Endothelial cell (in vitro differentiated cells): ENCODE measurements at places on chromosomes 5 and 9. TPM values are rescaled to one million over a fixed set of nuclear protein-coding genes. Genes with fewer than 3 reads are reported as not detected.
A peak's percentile ranks its signal among the peaks of the same experiment; 100 is the strongest.

DNA sequence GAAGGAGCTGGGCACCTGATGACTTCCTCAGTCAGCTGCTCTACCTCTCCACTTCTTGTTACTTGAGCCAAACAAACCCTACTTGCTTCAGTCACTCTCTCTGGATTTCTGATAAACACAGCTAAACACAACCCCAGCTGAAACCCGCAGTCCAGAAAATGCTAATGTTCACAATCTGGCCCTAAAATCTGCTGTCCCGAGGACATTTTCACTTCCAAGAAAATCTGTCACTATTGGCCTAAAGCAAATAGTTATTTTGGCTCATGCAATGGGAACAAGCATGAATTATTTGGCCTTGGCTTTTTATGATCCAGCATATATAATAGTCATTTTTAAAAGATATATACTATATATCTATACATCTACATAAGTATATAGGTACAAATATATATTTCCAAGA is 19.1 kb downstream of the FAM81B start:
- DNase-seq = no peak

DNA sequence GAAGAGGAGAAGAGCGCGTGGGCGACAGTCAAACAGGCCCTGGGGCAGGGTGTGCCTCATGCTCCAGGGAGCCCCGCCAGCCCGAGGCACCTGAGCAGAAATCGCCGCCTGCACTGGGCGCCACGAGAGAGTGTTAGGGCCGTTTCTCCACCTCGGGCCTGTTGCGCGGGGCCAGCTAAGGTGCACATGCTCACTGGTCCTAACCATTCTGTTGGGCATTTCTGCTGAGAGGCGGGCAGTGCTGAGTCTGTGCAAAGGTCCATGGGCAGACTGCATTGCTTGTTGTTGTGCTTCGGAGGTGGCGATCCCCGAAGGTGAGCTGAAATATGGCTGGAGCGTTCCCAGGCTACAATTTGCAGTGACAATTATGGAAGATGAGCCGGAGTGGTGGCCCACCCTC is 367.8 kb upstream of the SPATA31A5 start:
- DNase-seq = no peak

DNA sequence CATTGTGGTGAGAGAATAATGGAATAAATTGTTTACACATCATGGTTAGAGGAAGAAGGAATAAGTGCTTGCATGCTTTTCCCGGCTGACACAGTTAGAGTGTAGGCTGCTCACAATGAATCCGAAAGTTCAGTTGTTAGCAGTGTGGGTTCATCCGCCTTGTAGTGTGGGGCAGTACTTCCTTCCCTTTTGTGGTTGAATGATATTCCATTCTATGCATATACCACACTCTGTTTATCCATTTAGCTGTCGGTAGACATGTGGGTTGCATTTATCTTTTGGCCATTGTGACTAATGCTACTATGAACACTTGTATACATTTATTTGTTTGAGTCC is 84.0 kb downstream of the COL5A1 start:
- no peak for DNase-seq

- DNase-seq = no peak
These were observed 72.5 kb downstream of the ACER2 start for GRCh38 chr9:19481121-19481870.

GRCh38 chr9:3793971-3794383 is 268.2 kb upstream of the RFX3 start:
- peak; percentile 37 for DNase-seq

DNA sequence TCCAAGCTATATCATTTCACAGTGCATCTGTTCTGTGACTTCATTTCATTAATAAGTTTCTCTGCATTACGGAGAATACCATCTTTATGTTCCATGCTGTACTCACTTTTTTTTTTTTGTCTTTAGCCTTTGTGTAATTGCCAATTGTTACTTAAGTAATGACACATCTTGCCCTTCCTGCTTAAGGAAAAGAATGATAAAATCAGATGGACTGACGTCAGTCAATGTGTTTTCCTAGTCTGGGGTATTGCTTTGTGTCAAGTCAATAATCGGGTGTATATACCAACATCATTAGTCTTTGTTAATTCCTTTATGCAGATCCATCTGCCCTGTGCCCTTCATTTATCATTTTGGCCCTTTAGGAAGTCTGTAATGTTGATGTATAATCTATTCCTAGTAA is 133.5 kb downstream of the CD180 start:
- DNase-seq = no peak

DNA sequence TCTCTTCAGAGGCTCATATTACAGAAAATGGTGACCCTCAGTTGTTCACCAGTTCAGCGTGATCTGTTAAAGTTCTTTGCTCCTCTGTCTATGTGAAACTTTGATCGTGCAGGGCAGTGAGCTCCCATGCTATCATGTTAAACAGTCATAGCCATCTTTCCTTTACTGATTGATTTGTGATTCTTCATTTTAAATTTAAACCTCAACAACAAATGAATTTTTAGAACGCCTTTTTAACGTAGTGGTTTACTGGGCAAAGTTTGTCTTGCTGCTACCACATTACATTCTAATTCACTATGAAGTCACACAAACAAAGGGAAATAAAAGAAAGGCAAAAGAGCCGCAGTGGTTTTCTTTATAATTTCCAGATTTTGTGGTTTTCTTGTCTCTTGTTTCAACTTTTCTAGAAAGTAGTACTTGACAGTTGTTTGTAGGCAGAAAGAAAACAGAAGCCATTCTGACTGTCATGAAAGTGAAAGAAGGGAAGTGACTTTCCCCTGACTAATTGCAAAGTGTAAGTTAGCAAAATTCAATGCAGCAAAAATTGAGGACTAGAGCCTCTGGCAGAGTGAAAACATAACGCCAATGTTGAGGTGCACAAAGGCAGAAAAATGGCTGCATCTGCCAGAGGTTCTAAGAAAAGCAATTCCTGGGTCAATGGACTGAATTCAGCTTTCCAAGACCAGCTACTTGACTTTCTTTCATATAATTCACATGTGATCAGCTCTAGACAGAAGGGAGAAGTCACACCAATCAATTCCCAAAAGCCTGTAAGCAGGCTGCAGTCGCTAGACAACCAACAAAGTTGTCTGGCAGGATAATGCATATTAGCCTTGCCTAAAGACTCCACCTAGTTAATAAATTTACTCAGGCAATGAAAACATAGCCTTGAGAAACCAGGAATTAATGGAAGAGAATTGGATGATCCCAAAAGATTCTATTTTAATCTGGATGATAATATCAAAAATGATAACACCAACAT is 7.1 kb upstream of the IFNA6 start:
- no peak for DNase-seq

- no peak for DNase-seq
These were observed 123.0 kb downstream of the ADAMTSL1 start for GRCh38 chr9:18596920-18597319.

- DNase-seq = no peak
These were observed 119.5 kb upstream of the PCA3 start for GRCh38 chr9:76644647-76645250.

DNA sequence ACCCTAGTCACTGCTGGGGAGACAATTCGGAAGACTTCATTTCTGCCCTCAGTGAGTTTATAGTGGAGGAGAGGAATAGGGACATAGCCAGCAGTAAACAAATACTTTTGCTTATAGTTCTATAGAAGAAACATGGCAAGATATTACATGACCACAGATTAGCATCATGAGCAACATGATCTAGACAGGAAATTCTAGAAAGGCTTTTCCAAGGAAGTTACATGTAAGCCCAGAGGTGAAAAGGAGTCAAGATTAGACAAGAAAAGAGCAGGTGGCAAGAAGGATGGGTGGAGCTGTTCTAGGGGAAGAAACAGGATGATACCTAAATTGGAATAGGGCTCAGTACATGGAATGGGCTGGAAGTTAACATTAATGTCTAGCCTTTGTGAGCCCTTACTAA is 82.8 kb upstream of the MYO10 start:
- DNase-seq = no peak

GRCh38 chr5:1096838-1097237 is 15.0 kb downstream of the SLC12A7 start:
- no peak for DNase-seq

DNA sequence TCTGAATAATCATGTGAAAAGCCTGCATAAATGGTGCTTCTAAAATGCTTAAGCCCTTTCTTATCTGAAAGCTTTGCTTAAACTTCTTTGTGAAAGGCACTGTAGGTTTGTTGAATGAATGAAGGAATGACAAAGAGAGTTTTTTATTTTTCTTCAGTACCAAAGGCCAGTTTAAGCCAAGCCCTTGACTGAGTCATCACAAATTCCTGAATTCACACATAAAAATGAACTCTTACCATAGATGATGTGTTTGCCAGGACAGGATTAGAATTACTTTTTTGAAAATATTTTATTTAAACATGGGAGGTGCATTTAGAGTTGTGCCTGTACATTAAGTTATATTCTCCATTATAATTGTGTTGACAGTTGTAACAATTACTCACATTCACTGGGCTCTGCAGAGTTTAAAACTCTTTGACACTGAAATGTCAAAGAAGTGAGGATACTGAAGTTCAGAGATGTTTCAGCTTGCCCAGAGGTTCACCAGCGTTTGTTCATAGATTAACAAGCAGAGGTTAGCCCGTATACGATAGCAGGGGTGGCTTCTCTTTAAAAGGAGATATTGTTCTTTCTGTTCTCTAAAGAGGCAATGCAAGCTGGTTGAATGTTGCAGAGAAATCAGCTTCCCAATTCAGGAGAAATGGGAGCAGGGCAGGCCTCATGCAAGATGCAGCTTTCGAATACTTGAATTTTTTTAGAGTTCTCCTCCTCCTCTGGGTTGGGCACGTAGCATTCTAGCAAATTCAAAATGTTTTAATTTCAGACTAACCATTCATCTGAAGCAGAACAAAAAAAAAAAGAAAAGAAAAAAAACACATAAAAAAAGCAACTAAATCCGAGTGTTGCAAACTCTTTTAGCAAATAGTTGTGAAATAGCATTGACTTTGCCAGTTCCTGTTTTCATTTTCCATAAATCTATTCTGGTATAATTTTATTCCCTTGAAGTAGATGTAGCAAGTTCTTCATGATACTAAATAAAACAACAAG is 358.7 kb upstream of the KLF4 start:
- no peak for DNase-seq

DNA sequence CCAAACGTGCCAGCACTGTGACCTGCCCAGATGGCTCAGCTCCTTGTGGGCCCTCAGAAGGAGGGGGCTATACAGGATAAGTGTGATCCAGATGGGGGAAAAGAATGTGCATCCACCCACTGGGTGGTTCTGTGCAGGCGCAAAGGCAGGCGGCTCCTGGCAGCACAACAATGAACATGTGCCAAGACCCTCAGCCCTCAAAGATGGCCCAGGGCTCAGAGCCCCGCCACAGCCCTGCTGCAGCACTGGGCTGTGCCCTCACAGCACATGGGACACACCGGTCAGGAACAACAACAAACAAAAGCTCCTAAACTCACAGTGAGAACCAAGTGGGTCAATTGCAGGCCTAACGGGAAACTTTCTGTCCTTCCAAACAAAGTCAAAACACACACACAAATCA is 4.7 kb downstream of the SEMA4D start:
- DNase-seq = no peak

DNA sequence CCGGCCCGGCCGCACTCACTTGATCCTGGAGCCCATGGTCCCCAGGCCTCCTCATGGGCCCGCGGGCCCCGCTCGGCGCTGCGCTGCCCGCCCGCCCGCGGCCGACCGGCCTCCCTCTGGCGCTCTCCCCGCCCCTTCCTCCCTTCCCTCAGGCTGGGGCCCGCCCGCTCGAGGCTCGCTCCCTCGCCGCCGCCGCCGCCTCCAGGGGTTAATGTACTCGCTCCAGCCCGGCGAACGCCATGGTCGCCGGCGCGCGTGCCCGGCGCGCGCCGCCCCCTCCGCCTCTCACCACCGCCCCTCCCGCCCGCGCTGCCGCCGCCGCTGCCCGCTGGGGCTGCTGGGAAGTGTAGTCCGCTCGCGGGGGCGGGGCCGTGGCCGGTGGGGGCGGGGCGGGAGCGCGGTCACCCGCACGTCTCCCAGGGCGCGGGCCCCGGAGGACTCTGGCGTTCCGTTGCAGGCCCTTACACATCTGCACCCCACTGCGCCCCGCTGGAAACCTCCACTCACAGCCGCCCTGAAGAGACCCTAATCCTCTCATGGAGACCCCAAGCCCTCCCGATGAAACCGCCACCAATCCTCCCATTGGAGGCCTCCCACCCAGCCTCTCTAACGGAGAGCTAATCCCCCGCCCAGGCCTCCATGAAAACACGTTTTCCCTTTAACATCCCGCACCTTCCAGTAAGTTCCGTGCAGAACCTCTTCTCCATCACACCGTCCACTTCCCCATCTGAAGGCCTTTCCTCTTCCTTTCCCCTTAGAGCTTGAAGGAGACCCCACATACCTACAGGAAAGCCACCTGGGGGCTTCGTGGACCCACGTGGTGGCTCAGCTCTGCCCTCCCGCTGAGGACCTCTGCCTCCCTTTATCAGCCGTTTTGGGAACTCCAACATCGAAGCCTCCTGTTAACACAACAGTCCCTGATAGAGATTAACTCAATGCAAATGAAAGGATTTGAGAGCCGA is at the start of gene DENND1A:
Gene DENND1A (minus strand): TSS at position 257 of the 962 bp plus-strand sequence. CDS start 221 bp downstream, at position 36.
- DNase-seq = peak; percentile 97

- DNase-seq = peak; percentile 24
These were observed 232.6 kb downstream of the EPB41L4A start for GRCh38 chr5:112186401-112186990.

DNA sequence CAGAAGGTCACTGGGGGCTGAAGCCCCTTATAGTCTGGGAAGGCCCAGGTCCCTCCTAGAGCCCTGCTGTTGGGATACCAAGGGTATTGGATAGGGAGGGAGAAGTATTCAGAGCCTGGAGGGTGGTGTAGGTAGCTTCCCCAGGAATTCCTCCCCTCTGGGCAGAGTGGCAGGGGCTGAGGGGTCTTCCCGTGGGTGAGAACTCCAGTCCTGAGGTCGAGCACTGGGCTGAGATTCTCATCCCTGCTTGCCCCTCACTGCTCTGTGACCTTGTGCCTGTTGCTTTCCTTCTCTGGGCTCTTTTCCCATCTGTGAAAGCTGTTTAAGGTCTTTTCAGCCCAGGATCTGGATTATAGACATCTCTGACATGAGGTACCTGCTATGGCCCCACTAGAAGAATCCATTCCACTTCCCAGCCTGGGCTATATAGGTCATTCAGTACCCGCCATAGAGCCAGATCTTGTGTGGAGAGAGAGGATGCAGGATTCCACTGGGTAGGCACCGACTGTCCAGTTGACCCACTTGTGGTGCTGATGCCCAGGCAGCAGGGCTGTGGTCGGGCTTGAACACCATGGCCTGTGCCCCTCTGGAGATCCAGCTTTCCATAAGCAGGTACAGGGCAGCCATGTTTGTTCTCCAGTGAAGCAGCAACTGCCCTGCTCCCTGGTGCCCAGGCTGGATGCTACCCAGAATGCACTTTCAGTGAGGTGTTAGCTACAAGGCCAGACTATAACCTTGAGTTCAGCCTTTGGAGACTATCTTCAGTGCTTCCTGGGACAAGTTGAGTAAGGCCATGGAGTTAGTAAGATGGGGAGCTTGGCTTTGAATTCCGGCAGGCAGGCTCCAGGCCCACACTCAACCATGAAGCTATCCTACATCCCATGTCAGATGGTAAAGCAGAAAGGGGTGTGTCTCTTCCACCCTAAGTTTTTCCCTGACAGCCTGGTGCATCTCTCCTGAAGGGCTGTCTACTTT is 60.1 kb downstream of the AMBP start:
- peak; percentile 1 for DNase-seq

- DNase-seq = no peak
These were observed 33.1 kb upstream of the SPIN1 start for GRCh38 chr9:88355166-88355565.

PCDHB12 gene
- 8.4 TPM for total RNA-seq

SPINK13 gene
- total RNA-seq = not detected

TMEM215 gene
- total RNA-seq = 0.18 TPM

SPARC gene
- total RNA-seq = 1,214 TPM

NPR3 gene
- 73.3 TPM for total RNA-seq

RFESD gene
- total RNA-seq = 0.97 TPM

GFI1B gene
- total RNA-seq = not detected

SHOC1 gene
- total RNA-seq = not detected

IRX1 gene
- total RNA-seq = not detected

CAMK4 gene
- total RNA-seq = 34.5 TPM

OR1J2 gene
- total RNA-seq = not detected
